ENCODE measurements at places on chromosomes 3 and 15.

DNA sequence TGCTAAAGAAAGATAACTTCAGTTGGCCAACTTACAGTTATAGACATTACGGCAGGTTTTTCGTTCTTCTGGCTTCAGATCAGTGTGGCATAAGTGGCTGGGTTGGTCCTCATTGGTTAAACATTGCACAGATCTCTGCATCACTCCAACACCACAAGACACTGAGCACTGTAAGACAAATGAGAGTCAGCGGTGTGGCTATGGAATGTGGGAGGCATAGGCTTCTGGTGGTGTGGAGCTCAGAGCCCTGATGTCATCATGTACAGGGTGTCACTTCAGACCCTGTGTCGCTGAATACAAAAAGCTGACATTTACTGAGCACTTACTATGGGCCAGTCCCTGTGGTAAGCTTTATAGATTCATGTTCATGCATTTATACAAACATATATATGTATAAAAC, 146.0 kb downstream of the ADAMTS9 start:
- no peak for DNase-seq

DNA sequence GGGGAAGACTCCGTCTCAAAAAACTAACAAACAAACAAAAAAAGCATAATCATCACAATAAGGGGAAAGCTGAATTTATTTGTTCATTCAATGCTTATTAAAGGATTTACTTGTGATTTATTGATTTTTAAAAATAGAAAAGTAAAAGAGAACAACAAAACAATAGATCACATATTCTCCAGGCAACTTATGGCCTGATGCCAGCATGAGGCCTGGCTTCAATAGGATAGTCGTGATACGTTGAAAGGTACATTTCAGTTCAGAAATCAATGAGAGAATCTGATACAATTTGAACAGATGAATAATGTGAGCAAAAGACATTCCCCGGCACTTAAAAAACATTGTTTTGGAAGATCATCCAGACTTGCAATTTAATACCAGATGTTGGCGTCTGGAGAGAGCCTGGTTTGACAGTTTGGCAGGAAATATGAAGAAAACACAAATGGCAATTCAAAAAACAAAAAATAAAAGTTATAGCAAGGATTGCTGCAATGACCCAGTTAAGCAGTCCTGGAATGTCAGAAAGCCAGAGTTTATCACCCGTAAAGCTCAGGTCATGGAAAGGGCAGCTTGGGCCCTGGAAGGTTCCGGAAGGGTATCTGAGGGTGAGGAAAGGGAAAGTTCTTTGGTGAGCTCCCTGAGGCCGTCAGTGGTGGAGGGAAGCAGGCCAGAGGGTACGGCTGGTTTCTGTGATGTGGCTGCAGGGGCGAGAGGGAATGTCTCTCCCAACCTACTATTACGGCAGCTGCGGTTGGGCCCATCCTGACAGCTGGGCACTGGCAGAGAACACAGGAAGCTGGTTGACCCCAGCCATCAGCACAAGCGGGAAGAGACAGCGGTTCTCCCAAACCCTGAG, 230.2 kb upstream of the HES1 start:
- DNase-seq, result no peak

DNA sequence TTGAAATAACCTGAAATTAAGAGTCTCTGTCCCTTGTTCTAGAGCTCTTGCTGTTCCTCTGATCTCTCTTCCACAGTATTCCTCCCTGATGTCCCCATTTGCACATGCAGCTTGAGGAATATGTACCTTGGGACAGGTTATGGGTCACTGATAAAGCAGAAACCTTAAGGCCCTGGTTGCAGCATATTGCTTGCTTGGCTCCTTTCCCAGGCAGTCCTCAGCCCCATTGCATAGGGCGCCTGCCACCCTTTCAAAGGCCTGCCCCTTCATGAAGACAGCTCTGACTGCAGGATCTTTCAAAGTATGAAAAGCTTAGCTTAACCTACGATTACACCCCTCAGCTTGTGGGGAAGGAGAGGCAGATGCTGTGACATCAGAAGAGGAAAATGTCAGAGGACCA, 51.6 kb downstream of the WDR76 start:
- no peak for DNase-seq

GRCh38 chr3:74080056-74080461, 455.3 kb upstream of the PDZRN3 start:
- DNase-seq, result no peak

- no peak for DNase-seq
Measured at GRCh38 chr3:196140224-196140623, 58.3 kb upstream of the TFRC start.

- no peak for DNase-seq
Measured at GRCh38 chr15:85289677-85290365, 90.6 kb upstream of the AKAP13 start.

DNA sequence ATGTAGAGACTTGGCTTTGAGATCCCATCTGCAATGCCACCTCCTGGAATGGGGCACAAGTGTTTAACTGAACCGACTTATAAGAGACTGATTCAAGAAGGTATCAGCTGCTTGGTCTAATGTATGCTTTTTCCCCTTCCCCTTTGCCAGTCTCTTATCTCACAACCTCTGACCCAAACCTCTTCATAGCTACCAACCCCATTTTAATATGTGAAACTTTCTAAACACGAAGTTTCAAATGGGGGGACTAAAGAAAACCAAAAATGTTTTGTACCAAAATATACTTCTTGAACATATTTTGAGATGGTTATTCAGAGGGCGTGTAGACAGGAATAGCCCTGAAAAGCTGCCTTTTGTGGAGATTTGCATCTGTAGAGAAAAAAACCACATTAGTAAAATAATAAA, 73.1 kb downstream of the OXSM start:
- DNase-seq, result no peak

DNA sequence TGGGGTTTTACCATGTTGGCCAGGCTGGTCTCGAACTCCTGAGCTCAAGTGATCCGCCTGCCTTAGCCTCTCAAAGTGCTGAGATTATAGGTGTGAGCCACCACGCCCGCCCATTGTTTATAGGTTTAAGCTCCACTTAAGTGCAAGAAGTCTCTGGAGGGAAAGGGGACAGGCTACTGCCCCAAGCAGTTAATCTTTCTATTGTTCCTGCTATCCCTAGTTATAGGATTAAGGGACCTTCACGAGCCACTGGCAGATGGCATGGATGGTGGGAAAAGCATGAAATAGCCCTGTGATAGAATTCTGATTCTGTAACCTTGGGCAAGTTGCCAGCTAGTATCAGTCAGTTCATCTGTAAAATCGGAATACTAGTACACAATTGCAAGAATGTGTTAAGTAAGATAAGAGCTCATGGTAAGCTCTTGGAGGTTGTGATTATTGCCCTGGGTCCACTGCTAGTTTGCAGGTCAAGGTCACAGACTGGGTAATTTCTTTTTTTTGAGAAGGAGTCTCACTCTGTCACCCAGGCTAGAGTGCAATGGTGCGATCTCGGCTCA, 5.3 kb upstream of the RBPMS2 start:
- no peak for DNase-seq

DNA sequence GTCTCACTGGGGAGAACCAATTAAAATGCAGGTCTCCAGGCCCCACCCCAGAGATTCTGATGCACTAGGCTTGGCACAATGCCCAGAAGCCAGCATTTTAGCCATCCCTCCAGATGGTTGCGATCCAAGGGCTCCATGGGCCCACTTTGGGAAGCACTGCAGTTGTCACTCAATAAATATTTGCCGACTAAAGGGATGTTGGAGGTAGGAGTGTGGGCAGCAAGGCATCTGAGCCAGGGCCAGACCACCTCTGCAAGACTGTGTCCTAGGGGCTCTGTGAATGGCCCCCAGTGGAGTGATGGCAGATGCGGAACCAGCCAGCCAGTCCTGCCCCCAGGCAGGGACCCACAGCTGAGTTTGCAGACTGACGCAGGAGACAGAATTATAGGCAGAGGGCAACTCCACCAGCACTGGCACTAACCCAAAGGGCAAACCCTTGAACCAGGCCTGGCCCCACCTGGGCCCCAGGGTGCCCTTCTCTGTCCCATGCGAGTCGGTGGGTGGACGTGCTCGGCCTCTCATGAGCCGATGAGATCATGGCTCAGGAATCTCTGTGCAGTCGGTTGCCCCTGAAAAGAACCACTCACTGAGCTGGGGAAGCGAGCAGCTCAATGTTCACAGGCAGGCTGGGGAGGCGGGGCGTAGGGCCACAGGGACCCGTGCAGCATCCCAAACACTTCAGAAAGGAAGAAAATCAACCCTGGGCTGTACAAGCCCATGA, 49.7 kb downstream of the SEMA5B start:
- no peak for DNase-seq

DNA sequence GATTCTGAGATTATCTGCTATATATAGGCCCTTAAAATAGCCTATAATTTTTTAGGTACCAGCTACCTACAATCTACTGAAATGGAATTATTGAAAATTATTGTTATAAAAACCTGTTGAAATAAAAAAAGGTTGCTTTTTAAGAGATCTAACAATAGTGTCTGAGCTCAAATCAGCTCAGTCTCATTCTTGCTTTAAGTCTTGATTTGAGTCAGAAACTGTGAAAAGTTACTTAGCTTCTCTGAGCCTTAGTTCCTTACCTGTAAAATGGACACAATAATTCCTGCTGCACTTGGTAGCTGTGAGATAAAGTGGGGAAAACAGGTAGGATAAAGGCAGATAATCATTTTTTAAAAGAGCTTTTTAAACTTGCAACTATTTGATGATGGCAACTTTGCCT, 118.8 kb upstream of the UBE2E2 start:
- no peak for DNase-seq

GRCh38 chr3:13054341-13055285, 18.6 kb downstream of the IQSEC1 start:
- no peak for DNase-seq

DNA sequence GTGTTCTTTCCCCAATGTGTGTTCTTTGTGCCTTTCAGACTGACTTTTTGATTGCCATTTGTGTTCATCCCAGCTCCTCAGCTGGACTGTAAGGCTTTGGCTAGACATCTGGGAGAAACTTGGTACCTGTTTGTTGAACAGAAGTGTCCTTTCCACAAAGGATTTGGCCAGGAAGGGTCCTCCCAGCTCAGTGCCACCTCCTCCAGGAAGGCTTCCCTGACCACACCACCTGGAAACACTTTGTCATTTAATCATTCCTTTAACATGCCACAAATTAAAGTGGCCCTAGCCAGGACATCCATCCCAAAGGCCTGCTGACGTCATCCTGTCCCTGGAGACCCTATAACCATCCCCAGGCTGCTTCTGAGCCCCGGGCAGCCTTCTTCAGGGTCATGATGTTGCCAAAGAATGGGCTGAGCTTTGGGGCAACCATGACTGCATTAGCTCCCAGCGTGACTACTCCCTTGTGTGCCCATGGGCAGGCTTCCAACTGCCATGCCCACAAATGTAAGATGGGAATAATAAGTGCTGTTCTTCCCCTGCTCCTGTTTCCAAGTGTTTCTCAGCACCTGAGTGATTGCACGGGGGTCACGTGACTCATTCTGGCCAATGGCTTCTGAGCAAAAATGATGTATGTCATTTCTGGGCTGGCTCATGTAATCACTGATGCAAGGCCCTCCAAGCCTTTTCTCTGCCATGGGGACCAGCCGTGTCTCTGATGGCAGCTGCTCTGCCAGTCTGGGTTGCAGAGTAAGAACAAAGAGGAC, 112.5 kb upstream of the SMAD3 start:
- DNase-seq, result no peak

- DNase-seq, result no peak
Measured at GRCh38 chr3:129837065-129837642, 56.4 kb downstream of the TMCC1 start.

DNA sequence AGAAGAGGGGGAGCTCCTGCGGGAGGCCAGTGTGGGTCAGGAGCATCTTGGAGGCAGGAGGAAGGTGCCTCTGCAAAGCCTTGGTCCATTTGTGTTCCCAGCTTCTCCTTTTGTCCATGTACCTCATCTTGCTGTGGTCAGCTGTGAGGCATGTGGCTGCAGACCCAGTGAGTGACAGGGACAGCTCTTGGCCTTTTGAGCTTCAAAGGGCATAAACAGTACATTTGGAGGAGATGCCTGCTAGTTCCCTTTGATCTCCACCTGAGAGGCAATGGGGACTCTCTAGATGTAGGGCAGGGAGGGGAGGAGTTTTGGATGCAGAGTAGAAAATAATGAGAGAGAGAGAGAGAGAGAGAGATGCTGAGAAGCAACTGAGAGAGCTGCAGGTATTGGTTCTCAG, 270.0 kb downstream of the TLE3 start:
- no peak for DNase-seq

- no peak for DNase-seq
Measured at GRCh38 chr3:47877290-47877689, 74.4 kb downstream of the DHX30 start.

GRCh38 chr3:105950881-105951600, 82.2 kb upstream of the CBLB start:
- no peak for DNase-seq

- no peak for DNase-seq
Measured at GRCh38 chr3:49244581-49245205, 32.3 kb downstream of the C3orf62 start.

DNA sequence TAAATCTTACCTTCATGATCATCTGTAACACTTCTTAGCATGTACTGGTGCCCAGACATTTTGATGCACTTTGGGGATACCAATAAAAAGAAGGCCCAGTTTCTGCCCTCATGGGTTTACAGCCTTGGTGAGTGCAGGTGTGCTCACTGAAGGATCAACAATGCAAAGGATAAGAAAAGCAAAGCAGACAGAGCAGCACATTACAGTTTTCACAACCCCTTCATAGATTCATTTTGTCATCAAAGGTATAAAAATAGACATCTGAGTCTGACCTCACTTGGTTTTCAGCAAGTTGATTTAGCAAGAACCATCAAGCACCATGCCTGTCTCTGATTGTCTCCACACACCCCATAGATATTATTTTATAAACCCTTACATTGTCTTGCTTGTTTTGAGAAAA, 77.6 kb downstream of the BFSP2 start:
- DNase-seq, result no peak

DNA sequence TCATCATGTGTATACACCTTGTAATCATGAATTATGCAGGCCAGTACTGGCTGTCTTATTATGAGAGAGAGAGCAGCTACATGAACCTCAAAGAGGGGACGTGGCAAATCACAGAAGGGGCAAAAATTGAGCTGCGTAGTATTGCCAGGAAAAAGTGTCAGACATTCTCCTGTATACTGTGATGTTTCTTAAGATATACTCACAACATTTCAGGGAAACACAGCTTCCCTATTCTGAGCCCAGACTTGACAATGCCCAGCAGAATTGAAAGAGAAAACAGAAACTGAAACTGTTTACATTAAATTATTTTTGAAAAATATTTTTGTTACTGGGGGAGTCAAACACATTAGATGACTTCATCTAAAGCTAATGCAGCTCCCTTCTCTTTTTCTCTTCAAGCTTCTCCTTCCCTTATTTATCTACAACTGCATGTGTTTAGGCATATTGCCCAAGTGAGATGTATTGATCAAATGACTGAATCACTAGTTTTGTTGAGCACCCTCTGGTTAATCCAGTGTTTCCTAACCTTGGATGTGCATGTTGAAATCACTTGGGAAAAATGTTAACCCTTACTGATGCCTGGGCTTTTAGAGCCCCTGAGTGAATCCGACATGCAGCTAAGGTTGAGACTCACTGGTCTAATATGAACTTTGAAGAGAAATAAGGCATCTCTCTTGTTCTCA, 39.5 kb downstream of the CADPS start:
- no peak for DNase-seq

- no peak for DNase-seq
Measured at GRCh38 chr3:150242220-150242936, 165.7 kb upstream of the TSC22D2 start.

All from stimulated activated CD8-positive, alpha-beta memory T cell treated with anti-CD3 and anti-CD28 coated beads, Interleukin-7, amount 100 ng/mL, for 4 hours (primary cell).